Anterior cingulate cortex (tissue), 58 donors: ENCODE measurements at places on chromosomes 5 and 9.

GRCh38 chr9:130971294-130971849, 32.3 kb upstream of the FIBCD1 start:
- no peak for DNase-seq

GRCh38 chr9:96135076-96135752, 166.8 kb downstream of the HSD17B3 start:
- DNase-seq = no peak

- no peak for DNase-seq
Measured at GRCh38 chr5:132411304-132412013, 41.9 kb downstream of the SLC22A5 start.

DNA sequence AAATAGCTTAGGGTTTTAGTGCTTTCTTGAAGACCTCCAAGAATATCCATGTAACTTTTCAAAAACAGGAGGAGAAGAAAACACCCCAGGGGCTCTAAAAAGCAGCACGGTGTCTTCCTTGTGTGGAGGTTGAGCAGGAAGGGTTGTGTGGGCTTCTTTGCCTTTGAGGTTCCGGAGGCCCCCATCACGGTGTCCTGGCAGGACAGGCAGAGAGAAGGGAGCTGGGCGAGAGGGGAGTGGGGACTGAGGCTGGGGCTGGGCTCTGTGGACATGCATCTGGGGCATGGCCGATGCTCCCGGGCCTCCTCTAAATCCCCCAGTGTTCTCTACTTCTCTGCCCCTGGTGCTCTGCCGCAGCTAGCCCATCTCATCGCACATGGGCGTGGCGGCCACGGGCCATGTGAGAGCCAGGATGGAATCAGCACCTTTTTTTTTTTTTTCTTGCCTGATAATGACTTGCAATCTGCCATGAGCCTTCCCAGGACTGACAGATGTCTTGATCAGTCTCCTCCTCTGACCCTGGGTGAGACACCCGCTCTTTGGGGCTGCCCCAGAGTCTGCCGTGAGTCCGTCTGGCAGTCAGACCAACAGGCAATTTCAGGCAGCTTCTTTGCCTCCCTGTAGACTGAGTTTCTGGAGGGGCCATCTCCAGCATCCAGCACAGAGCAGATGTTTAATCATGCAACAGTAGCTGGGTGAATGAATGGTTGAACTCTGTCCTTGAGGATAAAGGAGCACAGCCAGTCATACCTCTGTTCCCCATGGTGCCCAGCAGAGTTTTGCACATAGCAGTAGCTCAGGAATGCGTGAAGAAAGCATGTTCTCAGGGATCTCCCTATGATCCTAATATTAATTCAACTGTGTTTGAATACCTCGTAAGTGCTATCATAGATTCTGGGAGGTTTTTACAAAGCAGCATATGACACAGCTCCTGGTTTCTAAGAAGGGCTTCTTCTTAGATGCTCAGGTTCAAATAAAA, 12.1 kb downstream of the CXCL14 start:
- DNase-seq = no peak

DNA sequence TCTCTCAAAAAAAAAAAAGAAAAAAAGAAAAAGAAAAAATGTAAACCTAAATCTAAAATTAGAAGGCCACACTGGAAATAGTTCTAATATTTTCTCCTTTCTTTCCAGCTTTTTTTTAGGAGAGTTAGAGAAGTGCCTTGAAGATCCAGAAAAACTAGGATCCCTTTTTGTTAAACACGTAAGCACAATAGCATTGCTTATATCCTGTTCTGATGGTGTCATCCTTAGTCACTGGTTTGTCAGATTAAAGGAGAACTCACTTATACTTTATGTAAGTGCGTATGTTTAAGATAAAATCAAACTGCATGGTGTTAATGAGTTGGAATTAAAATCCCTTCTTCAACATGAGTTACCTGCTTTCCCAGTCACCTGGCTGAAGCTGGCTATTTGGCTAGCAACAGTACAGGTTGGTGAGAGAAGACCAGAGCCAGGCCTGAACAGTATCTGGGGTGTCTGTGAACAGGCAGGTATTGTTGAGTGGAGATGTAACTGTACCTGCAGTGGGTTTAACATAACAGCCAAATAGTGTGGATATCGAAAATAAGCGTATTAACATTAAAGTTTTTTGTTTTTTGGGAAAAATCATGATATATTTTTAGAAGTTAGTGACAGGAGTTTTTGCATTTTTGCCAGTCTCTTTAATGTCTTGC, 104.7 kb upstream of the OTULINL start:
- DNase-seq = no peak

DNA sequence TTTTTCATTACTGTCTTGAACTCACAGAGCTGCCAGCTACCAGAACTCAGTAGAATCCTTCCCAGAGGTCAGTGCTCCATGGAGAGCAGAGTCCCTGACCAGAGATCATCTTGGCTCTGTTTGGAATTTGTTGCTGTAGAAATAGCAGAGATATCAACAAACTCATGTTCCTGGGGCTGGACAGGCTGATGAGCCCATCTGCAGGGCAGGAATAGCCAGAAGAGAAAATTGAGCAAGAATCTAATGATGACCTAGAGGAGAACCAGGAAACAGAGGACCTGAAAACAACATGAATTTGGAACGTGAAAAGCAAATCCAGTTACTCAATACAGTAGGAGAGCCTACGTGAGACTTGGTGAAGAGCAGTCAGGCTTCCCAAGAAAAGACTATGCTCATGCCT, 437.8 kb downstream of the PLK2 start:
- DNase-seq = no peak

GRCh38 chr5:1414311-1415058, 30.8 kb downstream of the SLC6A3 start:
- DNase-seq = no peak

GRCh38 chr5:1415626-1416360, 29.4 kb downstream of the SLC6A3 start:
- no peak for DNase-seq

DNA sequence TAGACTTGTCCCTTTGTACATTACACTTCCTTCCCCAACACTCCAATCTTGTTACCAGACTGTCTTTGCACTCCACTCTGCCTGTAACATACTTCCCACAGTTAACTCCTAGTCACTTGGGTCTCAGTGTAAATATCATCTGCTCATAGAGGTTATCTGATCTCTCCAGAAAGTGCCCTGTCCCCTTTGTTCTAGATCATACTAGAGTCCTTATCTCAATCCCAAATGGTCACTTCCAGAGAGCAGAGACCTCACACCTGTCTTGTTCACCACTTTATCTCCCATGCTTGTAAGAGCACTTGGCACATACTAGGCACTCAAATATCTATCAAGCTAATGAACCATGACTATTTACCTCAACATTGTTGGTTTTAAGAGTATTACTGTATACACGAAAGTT, 30.4 kb downstream of the SETX start:
- no peak for DNase-seq

GRCh38 chr5:179336126-179336870, 9.0 kb downstream of the ADAMTS2 start:
- DNase-seq = no peak

DNA sequence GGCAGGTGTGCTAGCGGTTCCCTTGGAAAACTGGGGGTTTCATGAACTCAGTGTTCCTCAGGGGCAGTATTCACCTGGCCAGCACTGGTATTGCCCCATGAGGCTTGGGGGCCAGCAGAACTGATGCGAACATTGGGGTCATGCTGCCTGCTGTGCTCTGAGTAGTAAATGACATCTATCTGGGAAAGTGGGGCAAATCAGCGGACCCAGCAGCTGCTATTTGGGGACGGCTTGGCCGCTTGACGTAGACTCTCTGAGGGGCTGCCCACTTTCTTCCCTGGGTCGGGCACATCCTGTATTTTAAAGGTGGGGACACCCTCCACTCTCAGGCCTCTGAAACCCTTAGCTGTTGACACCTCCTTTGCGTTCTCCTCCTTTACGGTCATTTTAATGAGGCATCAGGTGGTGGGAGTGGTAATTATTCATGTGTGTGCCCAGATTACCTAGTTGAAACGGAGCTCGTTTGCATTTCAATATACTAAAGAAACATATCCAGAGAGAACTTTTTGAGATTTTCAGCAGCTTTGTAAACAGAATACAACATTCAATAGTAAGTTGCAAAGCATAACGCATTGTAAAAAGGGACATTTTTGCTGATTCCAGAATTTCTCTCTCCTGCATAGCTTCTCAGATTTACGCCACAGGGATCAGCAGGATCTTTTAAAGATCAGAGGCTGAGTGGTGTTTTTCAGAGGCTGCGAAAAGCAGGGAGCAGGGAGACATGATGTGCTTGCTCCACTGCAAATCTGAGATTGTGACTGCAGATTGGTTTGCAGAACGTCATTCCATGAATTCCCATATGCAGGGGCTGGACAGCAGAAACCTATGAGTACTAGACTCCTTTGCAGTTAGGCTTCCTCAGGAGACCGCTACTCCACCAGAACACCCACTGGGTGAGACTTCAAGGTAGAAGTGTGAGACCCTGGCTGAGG, 56.8 kb upstream of the ZFR start:
- no peak for DNase-seq

DNA sequence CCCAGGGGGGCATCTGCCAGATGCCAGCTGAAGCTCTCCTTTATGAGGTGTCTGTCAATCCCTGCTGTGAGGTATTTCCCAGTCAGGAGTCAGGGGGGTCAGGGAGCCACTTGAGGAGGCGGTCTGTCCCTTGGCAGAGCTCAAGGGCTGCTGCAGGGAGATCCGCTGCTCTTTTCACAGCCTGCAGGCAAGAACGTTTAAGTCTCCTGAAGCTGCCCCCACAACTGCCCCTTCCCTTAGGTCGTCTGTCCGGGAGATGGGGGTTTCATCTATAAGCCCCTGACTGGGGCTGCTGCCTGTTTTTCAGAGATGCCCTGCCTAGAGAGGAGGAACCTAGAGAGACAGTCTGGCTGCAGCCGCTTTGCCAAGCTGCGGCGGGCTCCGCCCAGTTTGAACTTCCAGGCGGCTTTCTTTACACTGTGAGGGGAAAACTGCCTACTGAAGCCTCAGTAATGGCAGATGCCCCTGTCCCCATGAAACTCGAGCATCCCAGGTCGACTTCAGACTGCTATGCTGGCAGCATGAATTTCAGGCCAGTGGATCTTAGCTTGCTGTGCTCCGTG, 148.3 kb downstream of the RPS23 start:
- no peak for DNase-seq

GRCh38 chr5:174571662-174572397, 152.6 kb upstream of the MSX2 start:
- no peak for DNase-seq

GRCh38 chr5:165576678-165577275, 2071.4 kb downstream of the MAT2B start:
- no peak for DNase-seq

DNA sequence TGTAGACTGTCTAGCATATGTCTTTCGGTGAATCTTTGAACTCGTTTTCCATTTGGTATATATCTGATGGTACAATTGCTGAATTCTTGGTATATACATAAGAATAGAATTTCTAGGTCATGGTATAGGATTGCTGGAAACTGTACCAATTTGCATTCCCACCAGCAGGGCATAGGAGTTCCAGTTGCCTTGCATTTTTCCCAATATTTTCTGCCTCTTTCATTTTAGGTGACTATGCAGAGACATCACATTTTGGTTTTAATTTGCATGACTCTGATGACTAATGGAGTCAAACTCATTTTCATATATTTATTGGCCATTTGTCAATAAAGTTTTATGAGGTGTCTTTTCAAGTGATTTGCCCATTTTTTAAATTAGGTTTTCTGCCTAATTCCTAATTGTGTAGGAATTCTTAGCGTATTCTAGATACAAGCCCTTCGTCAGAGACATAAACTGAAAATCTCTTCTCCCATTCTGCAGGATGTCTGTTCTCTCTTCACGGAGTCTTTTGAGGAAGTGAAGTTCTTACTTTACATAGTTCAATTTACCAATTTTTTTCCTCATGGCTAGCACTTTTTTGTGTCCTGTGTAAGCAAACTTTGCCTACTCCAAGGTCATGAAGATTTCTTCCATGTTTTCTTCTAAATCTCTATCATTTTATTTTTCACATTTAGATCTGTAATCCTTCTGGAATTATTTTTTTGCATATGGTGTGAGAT, 28.9 kb upstream of the PDCD1LG2 start:
- DNase-seq = no peak

DNA sequence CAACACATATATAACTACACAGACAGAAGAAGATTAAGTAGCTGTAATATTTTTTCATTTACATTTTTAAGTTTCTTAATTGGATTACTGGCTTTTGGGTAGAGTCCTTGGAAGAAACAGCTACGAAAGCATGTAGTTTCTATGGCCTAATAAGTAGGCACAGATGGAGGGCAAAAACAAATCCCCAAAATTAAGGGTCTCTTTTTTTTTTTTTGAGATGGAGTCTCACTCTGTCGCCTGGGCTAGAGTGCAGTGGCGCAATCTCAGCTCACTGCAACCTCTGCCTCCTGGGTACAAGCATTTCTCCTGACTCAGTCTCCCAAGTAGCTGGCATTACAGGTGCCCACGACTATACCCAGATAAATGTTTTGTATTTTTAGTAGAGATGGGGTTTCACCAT, 27.1 kb upstream of the MTMR12 start:
- DNase-seq = no peak

DNA sequence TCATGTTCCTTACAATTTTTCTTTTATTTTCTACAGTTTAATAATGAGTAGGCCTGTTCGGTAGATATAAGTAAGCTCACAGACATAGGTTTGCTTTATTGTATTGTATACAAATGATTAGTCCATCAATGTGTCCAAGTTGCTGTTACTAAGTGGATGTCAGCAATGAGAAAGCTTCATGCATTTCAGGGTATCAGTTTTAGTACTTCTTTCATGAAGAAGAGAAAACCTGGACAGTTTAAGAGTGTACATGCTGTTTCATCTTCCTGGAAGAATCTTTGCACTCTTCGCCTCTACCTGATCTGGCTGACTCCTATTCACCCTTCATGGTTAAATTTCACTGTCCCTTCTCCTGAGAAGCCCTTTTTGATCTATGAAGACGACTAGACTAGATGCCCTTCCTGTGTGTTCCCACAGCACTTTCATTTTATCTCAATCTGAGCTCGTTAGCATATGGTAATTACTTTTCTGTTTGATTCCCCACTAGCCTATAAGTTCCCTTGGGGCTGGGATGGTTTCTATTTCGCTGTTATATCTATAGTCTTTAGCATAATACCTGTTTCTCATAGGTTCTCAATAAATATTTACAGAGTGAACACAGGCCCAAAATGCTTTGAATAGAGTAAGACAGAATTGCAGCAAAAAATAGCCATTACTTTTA, 70.7 kb downstream of the CETN3 start:
- no peak for DNase-seq

GRCh38 chr5:132752581-132753125, 5.4 kb downstream of the CCNI2 start:
- DNase-seq = no peak

DNA sequence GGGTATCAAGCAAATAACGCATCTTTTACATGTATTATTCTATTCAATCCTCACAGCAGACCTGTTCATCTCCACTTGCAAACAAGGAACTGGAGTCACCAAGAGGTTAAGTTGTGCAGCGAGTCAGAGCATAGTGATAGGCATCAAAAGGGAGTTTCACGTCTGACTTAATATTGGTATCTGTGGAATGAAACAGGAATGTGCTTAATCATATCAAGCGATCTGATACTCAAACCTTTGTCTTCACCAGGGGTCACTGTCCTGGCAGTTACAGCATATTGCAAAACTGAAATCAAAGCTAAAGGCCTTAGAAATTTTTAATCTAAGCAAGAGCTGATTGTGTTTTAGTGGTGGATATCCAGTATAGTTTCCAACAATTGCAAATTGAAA, 271.6 kb downstream of the PLK2 start:
- no peak for DNase-seq

GRCh38 chr5:103362211-103362610, 103.6 kb downstream of the MACIR start:
- no peak for DNase-seq
